ENCODE measurements at places on chromosomes 7 and 10.

DNA sequence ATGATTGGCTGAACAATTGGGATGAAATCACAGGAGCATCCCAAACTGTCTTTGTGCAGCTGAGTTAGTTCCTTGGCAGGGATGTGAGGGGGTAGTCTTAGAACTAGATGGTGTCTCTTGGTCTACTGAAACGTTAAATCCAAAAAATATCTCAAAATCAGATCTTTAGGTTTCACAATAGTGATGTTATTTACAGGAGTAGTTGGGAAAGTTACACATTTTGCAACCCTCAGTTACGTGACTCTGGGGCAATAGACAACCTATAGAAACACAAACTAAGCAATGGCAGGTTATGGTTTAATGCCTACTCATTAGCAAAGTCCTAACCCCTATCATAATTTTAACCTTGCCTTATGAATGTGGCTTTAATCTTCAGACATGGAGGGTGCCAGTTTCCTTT is 24.0 kb downstream of the PKD1L1 start:
- DNase-seq: no peak

- DNase-seq: no peak
Measured at GRCh38 chr7:22666732-22667131, 60.3 kb upstream of the IL6 start.

DNA sequence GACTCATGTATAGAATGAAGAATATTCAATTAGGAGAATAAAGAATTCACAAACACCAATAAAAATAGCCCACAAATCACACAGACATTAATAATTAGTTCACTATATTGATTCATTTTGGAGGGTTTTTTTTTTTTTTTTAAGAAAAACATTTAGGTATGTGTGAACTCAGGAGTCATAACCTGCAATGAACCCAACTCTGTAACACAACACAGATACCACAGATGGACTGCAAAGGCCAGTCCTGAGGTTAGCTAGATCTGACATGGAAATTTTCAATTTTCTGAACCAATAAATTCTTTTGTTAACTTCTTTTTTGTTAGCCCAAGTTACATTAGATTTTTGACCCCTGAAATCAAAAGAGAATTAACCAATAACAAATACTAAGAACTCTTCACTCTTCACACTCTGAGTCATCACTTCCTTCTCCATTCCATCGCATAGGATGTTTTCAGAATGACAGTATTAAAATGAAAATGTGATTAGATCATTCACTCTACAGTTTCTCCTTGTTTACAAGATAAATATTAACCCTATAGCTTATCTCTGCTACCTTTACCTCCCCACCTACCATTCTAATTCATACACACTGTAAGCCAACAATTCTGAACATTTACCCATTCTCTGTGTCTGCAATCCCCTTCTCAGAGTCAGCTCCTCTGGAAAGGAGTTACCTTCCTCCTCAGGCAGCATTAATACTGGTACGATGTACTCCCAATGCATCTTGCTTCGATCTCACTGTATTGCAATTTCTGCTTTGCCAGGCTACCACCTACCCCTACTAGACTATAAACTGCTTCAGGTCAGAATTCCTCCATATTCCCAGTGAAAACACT is 141.5 kb downstream of the LRRN3 start:
- DNase-seq: no peak

DNA sequence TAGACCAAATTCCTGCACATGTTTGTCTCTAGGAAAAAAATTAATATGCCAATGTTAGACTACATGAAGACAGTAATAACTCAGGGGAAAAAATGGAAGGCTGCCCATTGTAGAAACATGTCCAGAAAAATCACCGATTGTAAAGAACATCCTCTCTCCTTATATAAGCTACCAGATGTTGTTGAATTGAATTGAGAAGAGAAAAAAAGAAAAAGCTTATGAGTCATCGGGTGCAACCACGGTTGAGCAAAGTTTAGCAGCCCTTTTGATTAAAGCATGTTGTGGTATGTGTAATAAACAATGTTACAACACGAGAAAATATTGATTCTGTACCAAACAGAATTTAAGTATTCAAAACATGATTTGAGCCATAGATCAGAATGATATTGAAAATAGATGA is 102.3 kb upstream of the ARHGAP21 start:
- DNase-seq: no peak

GRCh38 chr10:61438141-61438988 is 14.8 kb downstream of the TMEM26 start:
- no peak for DNase-seq

DNA sequence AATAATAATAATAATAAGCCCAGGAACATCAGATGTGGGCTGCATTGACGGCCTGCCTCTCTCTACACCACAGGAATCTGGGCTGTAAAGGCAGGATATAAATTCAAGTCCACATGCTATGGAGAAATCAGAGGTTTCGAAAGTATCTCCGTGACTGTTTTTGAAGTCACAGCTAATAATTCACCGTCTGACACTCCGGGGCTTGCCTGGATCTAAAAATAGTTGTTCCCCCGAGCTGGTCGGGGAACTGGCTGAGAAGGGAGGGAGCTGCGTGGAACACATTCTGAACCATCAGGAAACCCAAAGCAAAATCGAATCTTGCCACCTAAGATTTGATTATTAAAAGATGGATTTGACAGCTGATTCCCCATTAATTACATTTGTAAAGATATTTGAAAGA is 35.4 kb downstream of the KLF6 start:
- no peak for DNase-seq

GRCh38 chr7:42380401-42380800 is 143.4 kb upstream of the GLI3 start:
- DNase-seq: no peak

DNA sequence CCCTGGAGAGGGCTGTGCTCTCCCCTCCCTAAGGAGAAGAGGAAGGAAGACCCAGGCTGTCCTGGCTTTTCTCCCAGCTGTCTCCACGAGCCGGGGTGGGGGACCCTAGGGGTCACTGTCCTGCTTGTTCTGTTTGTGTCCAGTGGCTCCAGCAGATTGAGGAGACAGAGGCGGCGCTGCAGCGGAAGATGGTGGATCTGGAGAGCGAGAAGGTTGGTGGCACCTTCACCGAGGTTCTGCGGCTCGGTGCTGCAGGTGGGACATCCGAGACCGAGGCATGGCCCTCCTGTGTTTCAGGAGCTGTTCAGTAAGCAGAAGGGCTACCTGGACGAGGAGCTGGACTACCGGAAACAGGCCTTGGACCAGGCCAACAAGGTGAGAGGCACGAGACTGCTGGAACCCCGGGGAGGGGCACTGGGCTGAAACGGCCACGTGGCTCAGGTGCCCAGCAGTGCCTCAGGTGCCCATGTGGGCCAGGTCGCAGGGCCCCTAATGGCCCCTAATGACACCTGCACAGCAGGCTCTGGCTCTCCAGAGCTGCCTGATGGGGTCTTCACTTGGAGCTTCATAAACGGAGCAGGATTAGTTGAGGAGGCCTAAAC is 33.0 kb upstream of the DPYSL4 start:
- no peak for DNase-seq

DNA sequence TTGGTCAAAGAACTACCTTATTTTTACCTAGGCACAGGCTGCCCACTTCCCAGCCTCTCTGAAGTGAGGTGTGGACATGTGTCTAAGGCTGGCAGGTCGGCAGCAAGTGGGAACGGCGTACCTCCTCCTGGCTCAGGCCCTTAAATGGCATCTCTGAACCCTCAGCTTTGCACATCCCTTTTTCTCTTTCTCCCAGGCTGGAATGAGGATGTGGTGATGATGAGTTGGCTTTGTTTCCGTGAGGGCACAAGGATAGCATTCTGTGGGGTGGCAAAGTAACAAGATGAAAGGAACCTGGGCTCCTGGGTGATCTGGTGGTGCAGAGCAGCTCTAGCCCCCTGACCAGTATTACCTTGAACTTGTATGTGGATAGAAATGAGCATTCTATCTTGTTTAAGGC is 196.8 kb downstream of the REEP3 start:
- DNase-seq: no peak

- no peak for DNase-seq
Measured at GRCh38 chr7:70092314-70093204, 494.3 kb downstream of the AUTS2 start.

DNA sequence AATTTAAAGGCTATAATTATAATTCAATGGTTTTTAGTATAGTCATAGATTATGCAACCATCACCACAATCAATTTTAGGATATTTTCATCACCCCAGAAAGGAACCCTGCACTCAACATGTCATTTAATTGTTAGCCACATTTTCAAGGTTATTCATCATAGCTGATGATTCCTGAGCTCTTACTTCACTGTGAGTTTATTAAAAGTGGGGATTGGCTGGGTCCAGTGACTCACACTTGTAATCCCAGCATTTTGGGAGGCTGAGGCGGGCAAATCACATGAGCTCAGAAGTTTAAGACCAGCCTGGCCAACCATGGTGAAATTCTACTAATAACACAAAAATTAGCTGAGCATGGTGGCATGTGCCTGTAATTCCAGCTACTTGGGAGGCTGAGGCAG is 787 bp downstream of the CCL26 start:
- no peak for DNase-seq

DNA sequence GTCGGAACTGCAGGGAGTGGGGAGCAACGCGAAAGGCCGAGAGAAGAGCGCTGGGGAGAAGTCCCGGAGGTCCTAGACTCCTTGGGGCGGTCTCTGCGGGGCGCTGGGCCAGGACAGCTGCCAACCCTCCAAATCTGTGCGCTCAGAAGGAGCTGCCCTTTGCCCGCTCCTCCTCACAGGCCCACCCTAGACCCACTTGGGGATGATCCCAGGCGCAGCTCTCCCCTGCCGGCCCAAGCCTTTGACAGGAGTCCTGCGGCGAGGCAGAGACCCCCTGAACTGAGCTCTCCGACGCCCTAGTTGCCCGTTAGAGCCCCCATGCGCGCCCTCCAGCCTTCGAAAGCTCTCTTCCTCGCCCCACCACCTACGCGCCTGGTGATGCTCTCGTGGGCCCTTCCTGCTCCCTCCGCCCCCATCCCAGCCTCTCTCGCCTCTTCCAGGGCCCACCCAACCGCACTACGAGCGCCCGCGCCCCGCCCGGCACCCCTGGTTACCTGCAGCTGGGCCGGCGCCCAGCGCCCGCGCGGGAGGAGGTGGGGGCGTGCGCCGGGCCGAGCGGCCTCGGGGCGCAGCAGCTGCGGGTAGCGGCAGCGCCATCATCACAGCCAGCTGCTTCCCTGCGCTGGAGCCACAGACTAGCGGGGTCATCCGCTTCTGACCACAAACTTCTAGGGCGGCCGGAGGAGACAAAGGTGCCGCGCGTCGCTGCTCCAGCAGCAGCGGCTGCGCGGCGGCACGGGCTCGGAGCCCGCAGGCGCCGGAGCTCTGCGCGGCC is 353.4 kb downstream of the DNAJB6 start:
- no peak for DNase-seq
